Heart left ventricle (tissue), 16 donors: ENCODE measurements at places on chromosomes 1 and 21. TPM values are rescaled to one million over a fixed set of nuclear protein-coding genes. Genes with fewer than 3 reads are reported as not detected.

PADI1 gene
- total RNA-seq = not detected

KCND3 gene
- 23.0 TPM for total RNA-seq

LCE3B gene
- not detected for total RNA-seq

SMIM1 gene
- 9.5 TPM for total RNA-seq

VASH2 gene
- total RNA-seq = 0.81 TPM

VWA5B1 gene
- 0.88 TPM for total RNA-seq

S100A5 gene
- total RNA-seq = not detected

ISG15 gene
- 43.0 TPM for total RNA-seq

RIPPLY3 gene
- total RNA-seq = not detected

PLPPR4 gene
- total RNA-seq = 0.12 TPM

ITLN2 gene
- total RNA-seq = 0.46 TPM

TENT5C gene
- 21.6 TPM for total RNA-seq

PAQR7 gene
- total RNA-seq = 2.2 TPM

KLHL21 gene
- 65.4 TPM for total RNA-seq

CLCA4 gene
- total RNA-seq = not detected

IVL gene
- total RNA-seq = not detected
